ENCODE measurements at places on chromosomes 7 and 10. TPM values are rescaled to one million over a fixed set of nuclear protein-coding genes. Genes with fewer than 3 reads are reported as not detected.

Gene ANKRD61
- total RNA-seq, result 0.29 TPM

DNA sequence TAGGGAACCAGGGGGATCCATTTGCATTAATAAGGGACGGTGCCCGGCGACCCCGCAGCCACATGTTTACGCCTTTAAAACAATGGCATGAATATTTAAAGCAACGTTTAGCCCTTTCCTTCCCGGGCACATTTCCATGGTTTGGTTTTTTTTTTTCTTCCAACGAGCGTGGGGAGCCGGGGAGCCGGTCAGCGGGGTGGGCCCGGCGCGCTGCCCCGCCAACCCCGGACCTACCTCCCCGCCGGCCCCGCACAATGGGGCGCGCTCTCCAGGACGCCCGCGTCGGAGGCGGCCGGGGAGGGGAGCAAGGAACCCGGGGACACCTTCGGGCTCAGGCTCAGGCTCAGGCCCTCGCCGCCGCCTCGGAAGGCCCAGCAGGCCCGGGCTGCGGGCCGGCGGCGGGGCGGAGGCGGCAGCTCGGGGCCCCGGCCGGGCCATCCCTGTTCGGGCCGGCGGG is 1.0 kb downstream of the SEPHS1 start:
- peak overlapping the region; percentile 72 for H3K4me3 ChIP-seq
- H3K27ac ChIP-seq, result peak overlapping the region; percentile 93
- H3K36me3 ChIP-seq, result peaks cover 5% of the 10 kb centered on the region
- peak; percentile 57 for DNase-seq
- peaks cover 16% of the 10 kb centered on the region for H3K27me3 ChIP-seq

GRCh38 chr7:98995523-98996149 is 117.3 kb downstream of the TRRAP start:
- DNase-seq, result no peak
- peaks cover 31% of the 10 kb centered on the region for H3K36me3 ChIP-seq
- H3K4me1 ChIP-seq, result no peaks in the 10 kb centered on the region
- H3K27ac ChIP-seq, result no peak overlapping the region

- no peak overlapping the region for H3K27ac ChIP-seq
- H3K4me3 ChIP-seq, result no peak overlapping the region
These were observed 47.7 kb downstream of the AMZ1 start for GRCh38 chr7:2735744-2736143.

- no peak overlapping the region for H3K27ac ChIP-seq
- H3K27me3 ChIP-seq, result no peaks in the 10 kb centered on the region
- no peak overlapping the region for H3K4me3 ChIP-seq
- DNase-seq, result no peak
- peaks cover 3% of the 10 kb centered on the region for H3K36me3 ChIP-seq
- H3K4me1 ChIP-seq, result peaks cover 3% of the 10 kb centered on the region
These were observed 92.2 kb upstream of the PDCD4 start for GRCh38 chr10:110779489-110779888.

DNA sequence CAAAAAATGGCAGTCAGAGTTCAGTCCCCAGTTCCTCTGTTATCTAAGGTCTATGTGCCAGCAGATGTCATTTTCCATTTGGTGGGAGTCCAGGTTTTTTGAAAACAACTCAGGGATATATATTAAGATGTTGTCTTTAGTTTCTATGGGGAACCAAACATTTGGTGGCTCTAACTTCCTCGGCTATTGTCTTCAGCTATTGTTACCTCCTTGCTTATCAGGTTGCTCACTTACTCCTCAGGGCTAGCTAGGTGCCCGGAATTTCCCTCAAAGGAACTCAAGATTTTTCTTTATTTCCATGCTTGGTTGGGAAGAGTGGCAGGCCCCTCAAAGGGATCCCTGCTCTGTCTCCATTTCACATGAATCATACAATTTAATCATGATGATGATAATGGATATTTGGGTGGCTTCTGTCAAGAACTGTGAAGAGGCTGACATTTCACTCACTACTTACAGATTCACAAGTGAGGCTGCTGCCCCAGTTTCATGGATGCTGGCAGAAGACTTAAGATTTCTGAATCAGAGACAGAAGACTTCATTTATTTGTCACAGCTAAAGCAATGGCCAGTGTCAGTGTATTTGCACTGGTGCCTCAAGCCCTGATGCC is 182.8 kb downstream of the PKD1L1 start:
- peak overlapping the region; percentile 94 for H3K27ac ChIP-seq
- H3K27me3 ChIP-seq, result no peaks in the 10 kb centered on the region
- H3K4me1 ChIP-seq, result peaks cover 53% of the 10 kb centered on the region
- no peak overlapping the region for H3K4me3 ChIP-seq

- peaks cover 7% of the 10 kb centered on the region for H3K4me1 ChIP-seq
- no peak overlapping the region for H3K27ac ChIP-seq
- no peak overlapping the region for H3K4me3 ChIP-seq
These were observed 5.8 kb downstream of the ZNF365 start for GRCh38 chr10:62380016-62380415.
